ENCODE measurements at places on chromosomes 12 and 14.
A peak's percentile ranks its signal among the peaks of the same experiment; 100 is the strongest.

DNA sequence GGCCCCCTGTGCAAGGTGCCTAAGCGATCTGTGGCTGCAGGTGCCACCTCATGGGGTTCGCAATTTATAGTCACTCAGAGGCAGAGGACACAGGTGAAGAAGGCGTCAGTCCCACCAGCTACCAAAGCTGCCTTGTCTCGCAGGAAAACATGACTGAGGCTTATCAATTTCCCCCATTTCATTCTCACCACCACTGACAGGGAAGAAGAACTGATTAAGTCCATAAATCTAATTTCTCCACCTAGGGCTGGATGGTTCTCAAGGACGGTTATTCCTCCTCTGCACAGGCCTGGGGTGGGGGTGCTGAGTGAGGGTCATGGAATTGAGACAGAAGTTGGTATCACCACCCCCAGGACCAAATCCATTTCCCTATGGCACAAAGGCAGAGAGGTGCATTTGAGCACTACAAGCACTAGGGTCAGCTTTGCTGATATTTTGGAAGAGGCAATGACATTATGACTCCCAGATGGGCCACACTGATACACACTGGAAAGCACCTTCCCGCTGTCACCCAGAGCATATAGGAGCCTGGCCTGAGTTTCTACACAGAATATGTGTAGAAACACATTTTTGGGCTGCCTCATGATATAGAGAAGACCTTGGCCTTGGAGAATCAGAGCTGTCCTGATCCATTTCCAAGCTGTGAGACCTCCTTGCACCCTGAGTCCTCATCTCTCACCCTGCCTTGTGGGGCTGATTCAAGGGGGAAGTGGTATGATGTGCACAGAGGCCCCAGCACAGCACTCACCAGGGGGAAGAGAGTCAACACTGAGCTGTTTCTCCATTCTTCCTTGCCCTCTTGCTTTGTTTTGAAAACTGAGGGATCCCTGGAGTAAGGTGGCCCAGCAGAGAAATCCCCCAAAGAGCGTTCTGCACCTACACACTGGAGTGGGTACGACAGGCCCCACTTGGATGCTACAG is 59.4 kb downstream of the PITPNM2 start:
- no peak for DNase-seq

- DNase-seq = no peak
Observed at GRCh38 chr14:89720741-89721729, 233.5 kb downstream of the EFCAB11 start.

DNA sequence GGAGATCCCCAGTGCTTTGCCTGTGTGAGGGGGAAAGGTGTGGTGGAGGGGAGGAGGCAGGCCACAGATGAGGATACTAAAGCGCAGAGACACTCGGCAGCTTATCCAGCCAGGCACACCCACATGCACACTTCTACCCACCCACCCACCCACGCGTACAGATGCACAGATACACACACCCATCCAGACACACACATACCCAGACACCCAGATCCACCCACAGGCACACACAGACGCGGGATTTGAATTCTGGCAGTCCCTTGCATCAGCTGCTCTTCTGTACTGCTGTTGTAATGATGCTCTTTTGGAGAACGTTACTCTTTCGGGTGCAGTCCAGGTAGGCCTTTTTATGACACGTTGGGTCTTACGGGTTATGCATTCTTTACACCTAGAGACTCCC is 55.7 kb upstream of the RD3L start:
- DNase-seq = no peak

DNA sequence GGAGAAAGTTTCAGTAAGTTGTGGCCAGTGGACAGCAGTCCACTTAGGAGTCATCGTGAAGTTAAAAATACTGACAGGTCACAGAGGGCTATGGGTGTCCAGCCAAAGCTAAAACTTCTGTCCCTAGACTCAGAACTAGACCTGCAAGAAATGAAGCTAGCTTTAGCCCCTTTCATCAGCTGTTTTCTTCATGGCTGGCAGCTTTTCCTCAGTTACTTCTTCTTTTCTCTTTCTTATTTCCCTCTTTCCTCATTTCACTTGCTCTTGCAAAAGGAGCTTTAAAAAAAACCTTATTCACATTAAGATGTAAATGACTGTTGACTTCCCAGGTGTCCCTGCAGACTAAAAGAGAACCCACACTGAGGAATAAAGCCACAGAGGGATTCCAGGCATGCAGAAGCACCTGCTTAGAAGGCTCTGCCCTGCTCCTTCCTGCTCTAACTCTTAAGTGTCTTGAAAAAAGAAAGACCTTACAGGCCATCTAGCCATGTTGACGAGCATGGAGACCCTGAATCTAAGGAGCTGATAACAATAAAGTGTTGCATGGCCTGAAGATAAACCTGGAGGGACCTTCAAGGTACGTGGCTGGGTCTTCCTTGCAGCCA is 69.7 kb upstream of the CCND2 start:
- DNase-seq = no peak

- peak; percentile 49 for DNase-seq
Observed at GRCh38 chr14:25237845-25238244, 187.9 kb upstream of the STXBP6 start.

- DNase-seq = no peak
Observed at GRCh38 chr14:104317975-104318557, 179.7 kb downstream of the KIF26A start.

GRCh38 chr12:103884316-103884715 is 43.3 kb upstream of the NT5DC3 start:
- peak; percentile 34 for DNase-seq

DNA sequence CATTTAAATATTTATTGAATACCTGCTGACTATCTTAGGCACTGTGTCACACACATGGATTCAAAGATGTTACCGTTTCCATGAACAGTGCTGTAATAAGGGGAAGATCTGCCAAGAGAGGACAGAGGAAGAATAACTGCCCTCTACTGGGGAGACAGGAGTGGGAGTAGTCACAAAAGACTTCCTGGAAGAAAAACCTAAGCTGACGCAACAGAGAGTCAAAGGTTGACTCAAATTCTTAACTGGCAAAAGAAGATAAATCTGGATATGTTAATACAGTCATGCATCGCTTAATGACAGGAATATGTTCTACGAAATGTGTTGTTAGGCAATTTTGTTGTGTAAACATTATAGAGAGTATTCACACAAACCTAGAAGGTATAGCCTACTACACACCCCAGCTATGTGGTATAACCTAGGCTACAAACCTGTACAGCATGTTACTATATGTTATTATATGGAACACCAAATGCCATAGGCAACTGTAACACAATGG is 51.5 kb downstream of the DCAF5 start:
- no peak for DNase-seq

- DNase-seq = no peak
Observed at GRCh38 chr14:104889375-104889757, 24.3 kb downstream of the CEP170B start.

DNA sequence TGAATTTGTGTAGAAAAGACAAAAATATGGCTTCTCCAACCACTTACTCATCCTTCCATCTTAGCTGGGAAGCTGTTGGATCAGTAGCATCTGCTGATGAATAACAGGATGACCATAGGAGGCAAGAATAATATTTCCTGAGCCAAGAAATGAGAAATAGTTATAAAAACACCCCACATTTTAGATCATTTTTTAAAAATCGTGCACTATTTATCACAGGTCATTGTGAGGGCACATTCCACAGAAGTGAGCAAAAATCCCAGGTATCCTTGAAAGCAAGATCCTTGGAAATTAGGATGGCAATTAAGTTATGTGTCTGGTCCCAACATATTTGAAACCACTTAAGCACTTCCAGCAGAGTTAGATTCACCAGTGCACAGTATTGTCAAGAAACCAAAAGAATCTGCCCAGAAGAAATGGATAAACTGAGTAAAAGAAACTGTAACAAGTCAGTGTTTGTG is 8.4 kb downstream of the FAR2 start:
- no peak for DNase-seq

- no peak for DNase-seq
Observed at GRCh38 chr12:94550964-94551363, 91.3 kb upstream of the CEP83 start.

DNA sequence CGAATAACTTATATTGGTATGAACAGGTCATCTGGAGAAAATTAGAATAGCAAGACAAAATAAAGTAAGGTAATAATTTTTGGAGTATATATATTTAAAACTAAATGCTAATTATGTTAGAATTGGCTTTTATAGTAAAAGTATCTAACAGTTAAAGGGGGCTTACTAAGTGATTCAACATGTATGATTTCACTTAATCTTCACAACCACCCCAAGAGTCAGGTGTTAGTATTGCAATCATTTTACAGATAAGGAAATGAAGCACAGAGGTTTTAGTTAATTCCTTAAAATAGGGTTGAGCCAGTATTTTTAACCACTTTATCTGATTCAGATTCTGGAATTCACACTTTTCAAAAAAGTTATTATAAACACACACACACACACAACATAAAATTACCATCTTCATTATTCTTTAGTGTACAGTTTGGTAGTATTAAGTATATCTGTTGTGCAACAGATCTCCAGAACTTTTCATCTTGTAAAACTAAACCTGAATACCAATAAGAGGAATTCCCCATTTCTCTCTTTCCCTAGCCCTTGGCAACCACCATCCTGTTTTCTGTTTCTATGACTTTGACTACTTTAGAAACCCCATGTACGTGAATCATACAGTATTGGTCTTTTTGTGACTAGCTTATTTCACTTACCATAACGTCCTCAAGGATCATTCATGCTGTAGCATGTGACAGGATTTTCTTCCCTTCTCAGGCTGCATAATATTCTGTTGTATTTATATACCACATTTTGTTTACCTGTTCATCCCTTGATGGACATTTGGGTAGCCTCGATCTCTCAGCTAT is 12.5 kb downstream of the A2M start:
- no peak for DNase-seq

DNA sequence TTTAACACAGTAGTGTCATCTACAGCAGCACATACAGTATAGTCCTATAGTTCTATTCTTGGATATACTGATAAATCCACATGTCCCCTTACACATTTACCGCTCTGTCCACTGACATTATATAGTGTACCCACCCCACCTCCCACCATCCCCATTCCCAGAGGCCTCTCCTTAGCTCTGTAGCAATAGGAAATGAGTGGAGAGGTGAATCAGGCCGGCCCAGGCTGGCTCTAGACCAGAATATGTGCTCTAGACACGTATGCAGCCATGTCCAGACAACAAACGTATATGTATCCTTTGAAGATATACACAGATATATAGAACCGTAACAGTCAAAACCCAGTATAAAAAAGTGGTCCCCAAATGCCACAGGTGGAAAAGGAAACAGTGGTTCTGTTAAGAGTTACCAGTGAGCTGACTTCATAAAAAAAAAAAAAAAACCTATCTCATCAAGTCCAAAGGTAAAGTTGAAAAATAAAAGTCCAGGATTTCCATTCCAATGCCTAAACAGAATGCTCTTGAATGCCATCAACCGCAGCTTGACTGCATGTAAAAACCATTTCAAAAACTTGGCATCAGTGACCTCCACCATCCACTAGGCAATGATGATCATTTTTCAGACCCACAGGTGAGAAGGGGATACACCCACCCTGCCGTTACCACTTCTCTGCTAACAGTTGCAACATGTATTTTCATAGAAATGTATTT is 16.7 kb downstream of the EGLN3 start:
- DNase-seq = no peak
